ENCODE measurements at places on chromosomes 11 and 22.

GRCh38 chr22:49918911-49919881 lies 762 bp downstream of the CRELD2 start:
- DNase-seq = no peak

GRCh38 chr11:79482800-79483199 lies 42.0 kb upstream of the TENM4 start:
- no peak for DNase-seq

- no peak for DNase-seq
Measured at GRCh38 chr22:39785232-39785631, 108.3 kb downstream of the ENTHD1 start.

DNA sequence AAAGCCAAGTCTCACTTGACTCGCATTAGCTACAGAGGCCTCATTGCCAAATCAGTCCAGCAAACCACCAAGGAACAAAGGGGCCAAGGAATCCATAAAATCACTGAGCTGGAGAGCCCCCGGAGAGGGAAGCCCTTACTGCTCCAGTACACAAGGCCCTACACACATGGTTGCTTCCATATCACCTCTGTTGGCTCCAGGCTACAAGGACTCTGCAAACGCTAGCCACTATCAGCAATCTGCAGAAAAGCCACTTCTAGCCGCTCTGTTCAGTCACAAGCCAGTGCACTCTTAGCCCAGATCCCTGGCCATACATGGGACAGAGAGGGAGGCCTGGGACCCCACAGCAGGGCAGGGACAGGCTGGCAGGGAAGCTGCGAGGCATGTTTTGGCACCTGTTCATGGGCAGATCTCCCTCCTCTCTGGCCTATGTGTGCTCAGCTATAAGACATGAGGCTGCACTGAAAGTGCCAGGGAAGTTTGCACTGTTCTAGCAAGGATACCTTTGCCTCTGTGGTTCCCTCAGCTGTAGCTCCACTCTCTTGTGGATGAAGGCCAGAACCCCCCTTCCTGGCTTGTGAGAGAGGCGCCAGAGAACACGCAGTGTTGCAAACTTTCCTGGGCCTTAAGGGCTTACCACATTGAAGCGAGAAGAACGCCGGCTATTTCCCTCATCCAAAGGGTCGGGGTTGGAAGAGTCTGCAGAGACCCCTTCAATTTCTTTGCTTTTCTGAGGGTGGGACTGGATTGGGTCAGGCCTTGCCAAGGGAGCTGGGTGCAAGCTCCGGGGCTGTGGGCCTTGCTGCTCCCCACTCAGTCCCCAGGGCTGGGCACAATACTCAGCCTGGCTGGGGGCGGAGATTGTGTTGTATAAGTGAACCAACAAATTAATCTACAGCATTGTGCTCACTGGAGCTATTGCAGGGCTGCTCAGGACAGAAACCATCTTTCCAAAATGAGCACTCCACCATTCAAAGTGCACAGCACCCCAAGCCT lies 108.7 kb upstream of the PITPNB start:
- no peak for DNase-seq

GRCh38 chr11:123174196-123175183 lies 20.6 kb downstream of the CLMP start:
- DNase-seq = no peak

GRCh38 chr11:71309181-71309580 lies 56.8 kb upstream of the SHANK2 start:
- no peak for DNase-seq

- no peak for DNase-seq
Measured at GRCh38 chr11:132655187-132655855, 877.0 kb downstream of the OPCML start.

- DNase-seq = peak; percentile 28
Measured at GRCh38 chr11:2096011-2096918, 42.9 kb downstream of the IGF2 start.

DNA sequence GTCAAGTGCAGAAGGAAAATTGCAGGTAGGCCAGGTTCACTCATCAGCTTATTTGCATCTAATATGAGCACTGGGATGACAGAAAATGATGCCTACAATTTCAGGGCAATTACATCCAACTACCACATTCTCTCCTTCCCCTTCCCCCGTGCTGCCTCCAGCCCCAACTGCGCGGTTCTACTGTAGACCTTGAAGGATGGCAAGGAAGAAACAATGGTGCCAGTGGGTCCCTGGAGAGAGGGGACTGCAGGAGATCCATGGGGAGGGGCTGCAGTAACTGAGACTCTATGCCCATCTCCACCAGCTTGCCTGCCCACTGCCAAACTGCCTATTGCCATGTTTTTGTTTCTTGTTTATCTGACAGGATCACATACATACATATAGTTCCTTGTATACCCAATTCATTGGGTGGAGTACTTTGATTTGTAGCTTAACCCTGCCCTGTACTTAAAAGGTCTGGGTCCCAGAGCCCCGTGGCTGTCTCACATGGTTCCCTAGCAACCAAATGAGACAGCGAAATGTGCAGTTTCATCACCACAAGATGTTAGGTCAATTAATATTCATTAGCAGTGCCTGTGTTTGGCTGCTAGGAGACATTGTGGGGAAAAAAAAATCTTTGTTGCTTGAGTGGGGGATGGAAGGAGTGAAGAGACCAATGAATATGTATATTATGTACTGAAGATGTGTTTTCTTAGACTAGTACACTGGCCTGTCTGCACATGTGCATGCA lies 253.5 kb upstream of the PLET1 start:
- DNase-seq = no peak

GRCh38 chr11:70063555-70063954 lies 14.6 kb upstream of the ANO1 start:
- no peak for DNase-seq

GRCh38 chr22:48499456-48500425 lies 1327.9 kb downstream of the BRD1 start:
- DNase-seq = no peak

GRCh38 chr11:113213549-113213948 lies 100.8 kb upstream of the TTC12 start:
- DNase-seq = no peak

GRCh38 chr11:129702410-129703398 lies 112.9 kb upstream of the TMEM45B start:
- DNase-seq = no peak

DNA sequence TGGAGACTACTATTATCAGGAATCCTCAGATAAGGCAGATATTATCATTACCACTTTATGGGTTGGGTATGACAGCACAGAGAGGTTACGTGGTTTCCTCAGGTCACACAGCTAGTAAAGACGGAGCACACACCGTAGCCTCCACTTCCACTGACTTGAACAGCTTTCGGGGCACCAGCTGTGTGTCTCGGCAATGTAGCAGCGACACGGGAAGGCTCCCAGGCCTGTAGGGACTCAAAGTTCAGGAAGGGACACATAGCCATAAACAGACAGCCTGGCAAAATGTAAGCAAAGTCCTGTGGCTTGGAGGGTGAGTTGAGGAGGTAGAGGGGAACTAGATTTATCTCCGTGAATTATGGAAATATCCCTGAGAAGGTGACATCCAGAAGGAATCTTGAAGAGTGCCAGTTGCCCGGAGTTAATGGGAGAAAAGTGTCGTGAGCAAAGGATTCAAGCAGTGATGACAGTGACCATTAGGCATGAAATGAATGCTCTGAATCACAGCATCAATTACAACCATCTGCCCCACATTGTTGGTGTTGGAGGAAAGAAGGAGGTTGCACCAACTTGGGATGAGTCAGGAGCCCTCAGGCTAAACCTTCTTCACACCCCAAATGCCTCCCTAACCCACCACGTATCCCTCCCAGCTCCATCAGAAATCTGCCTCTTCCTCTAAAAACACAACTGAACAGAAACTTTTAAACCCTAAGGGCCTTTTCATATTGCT lies 106.7 kb upstream of the ASPHD2 start:
- DNase-seq = no peak

- DNase-seq = no peak
Measured at GRCh38 chr11:44557464-44557863, 8.0 kb upstream of the CD82 start.

- peak; percentile 75 for DNase-seq
Measured at GRCh38 chr11:72812967-72813739, 1.1 kb upstream of the ATG16L2 start.

- no peak for DNase-seq
Measured at GRCh38 chr11:86097980-86098379, 29.1 kb upstream of the PICALM start.

DNA sequence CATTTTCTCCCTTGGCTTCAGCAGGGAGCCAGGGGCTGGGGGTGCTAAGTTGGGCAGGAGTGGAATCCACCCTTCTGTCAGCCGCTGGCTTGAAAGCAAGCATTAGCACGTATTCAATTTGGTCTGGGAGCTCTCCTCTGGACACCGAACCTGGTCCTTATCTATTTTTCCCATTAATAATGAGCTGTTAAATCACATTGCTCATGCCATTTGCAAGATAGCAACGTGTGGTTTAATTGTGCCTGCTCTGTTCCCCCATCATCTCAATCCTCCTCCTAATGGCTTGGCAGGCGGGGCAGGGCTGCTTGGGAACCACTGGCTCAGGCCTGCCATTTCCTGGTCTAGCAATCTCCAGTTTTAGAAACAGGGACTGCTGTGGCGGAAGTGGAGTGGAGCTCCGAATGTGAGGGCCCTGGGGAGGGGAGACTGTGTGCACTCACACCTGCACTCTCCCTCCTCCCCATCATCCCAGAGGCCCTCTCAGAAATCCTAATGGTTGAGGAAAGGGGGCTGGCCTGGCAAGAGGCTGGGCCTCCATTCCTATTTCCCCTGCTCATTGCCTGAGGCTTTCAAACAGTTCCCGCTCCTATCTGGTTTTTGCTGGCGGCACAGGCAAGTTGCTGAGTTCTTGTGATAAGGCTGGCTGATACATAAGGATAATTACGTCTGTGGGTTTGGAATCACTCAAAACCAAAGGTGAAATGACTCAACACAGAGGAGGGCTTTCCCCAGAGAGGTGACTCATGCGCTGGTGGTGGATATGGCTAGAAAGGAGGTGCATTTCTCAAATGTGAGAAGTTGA lies 201.2 kb upstream of the E2F8 start:
- DNase-seq = peak; percentile 33

GRCh38 chr11:75383246-75383645 lies 16.1 kb upstream of the RPS3 start:
- DNase-seq = no peak

GRCh38 chr22:38870312-38870741 lies 1.7 kb downstream of the CBX6 start:
- DNase-seq = peak; percentile 89

GRCh38 chr11:12160680-12161079 lies 50.3 kb downstream of the MICAL2 start:
- no peak for DNase-seq

DNA sequence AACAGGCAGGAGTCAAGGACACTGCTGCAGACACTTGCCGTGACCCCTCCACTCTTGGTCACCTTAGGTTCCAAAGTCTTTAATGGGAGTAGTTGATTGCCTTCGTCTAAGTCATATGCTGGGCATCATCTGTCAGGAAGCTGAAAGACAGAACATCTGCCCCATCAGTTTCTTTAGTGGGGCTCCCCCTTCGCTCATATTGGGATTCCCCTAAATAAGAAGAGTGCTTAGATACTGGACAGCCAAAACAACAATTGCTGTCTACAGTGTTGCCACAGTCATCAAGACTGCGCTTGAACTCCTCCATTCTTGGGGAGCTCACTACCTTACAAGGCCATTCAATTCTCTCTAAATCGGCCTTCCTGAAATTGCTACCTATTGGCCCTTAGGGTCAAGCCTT lies 58.5 kb downstream of the UBASH3B start:
- no peak for DNase-seq

DNA sequence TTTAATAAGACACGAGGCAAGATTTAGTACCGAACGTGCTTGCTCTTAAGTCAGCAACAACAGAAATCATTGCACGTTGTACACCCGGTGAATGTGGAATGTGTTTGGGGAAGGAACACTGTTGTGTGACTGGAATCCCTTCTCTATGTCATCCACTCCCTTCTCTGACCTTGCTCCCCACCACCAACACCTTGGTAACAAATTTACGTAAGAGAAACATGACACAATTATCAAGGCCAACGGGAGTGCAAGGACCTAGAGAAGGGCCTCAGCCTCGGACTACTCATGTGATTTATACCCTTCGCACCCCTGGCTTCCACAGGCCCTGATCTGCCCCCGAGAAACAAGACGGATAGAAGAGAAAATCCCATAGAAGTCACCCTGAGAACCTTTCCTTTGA lies 236.2 kb downstream of the LARGE1 start:
- no peak for DNase-seq

DNA sequence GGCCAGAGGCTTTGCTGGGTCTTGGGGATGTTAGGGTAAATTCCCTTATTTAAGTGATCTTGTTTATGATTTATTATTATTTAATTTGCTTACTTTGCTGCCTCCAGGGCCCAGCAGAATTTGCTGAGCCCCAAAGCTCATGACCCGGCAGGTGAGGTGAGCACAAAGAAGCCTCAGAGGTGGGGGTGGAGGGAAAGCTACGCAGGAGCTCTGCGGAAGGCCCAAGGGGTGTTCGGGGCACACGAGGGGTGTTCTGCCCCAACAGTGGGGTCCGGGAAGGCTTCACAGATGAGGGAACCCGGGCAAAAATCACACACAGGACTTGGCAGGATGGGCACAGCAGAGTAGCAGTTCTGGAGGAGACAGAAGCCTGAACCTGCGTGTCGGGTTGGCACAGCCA lies 6.7 kb upstream of the LINC01488 start:
- no peak for DNase-seq

- no peak for DNase-seq
Measured at GRCh38 chr11:107397357-107397756, 60.3 kb downstream of the CWF19L2 start.

DNA sequence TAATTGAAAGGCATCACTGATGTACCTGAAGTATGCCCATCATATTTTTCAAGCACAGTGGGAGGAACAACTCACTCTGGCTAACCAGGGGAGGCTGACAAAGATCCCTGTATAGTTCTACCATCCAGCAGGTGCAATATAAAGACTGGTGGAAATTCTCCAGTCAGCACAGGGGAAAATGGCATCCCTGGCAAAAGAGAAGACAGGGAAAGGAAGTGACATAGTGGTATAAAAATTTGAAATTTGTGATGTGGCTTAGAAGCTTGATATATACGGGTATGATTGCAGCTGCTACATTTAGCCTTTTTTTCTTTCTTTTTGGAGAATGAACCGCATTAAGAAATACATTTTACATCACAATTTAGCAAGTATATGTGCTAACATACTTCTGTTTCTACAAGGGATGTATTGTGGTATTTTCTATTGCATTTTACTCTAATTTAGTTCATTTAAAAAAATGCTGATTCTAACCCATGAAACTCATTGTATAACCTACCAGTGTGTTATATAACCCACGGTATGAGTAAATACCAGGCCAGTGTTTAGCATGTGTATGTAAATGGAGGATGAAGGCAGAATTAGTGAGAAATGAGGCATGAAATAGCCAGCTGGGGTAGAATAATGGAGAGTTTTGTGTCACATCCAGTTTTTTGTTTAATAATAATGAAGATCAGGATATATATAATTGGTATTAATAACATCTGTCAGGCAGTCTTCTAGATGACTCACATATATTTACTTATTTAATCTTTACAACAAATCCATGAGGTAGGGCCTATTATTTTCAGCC lies 186.1 kb downstream of the ARHGAP42 start:
- no peak for DNase-seq

- DNase-seq = no peak
Measured at GRCh38 chr11:82944198-82944597, 42.7 kb downstream of the DDIAS start.

- DNase-seq = no peak
Measured at GRCh38 chr11:72326151-72326848, 82.3 kb upstream of the PHOX2A start.
